Right lobe of liver (tissue), 6 donors: ENCODE measurements at places on chromosomes 4 and X. TPM values are rescaled to one million over a fixed set of nuclear protein-coding genes. Genes with fewer than 3 reads are reported as not detected.

MAGED4B gene
- total RNA-seq, result 0.12 TPM

- H3K36me3 ChIP-seq, result no peaks in the 10 kb centered on the region
- no peaks in the 10 kb centered on the region for H3K27me3 ChIP-seq
- no peak overlapping the region for H3K27ac ChIP-seq
- no peaks in the 10 kb centered on the region for H3K4me1 ChIP-seq
Observed at GRCh38 chr4:157896726-157897125, 276.1 kb downstream of the GASK1B start.

DNA sequence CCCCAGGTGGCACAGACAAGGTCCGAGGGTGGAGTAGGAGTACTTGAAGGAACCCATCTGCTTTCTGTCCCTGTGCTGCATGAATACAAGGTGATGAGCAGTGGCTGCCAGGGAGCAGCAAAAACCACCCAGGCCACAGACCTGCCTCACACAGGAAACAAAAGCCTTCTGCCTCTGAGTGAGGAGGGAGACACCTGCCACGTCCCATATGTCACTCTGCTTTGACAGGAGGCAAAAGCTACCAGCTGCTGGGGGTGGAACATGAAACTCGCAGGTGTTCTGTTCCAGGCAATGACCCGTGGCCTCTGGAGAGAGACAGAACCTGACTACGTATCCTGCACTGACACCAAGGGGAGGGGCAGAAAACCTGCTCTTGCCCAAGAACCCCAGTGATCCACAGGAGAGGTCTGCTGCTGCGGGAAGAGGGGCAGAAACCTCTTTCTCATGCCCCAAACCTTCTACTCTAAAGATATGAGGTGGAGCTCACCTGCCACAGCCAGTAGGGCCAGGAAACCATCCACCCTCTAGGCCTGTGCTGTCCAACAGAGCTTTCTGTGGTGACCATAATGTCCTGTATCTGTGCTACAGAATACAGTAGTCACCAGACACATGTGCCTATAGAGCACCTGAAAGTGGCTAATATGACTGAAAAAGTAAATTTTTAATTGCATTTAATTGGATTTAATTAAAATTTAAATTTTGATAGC, 172.9 kb downstream of the PRDM5 start:
- no peaks in the 10 kb centered on the region for H3K4me1 ChIP-seq
- no peaks in the 10 kb centered on the region for H3K27me3 ChIP-seq
- H3K4me3 ChIP-seq, result no peak overlapping the region
- DNase-seq, result no peak
- H3K27ac ChIP-seq, result no peak overlapping the region

DNA sequence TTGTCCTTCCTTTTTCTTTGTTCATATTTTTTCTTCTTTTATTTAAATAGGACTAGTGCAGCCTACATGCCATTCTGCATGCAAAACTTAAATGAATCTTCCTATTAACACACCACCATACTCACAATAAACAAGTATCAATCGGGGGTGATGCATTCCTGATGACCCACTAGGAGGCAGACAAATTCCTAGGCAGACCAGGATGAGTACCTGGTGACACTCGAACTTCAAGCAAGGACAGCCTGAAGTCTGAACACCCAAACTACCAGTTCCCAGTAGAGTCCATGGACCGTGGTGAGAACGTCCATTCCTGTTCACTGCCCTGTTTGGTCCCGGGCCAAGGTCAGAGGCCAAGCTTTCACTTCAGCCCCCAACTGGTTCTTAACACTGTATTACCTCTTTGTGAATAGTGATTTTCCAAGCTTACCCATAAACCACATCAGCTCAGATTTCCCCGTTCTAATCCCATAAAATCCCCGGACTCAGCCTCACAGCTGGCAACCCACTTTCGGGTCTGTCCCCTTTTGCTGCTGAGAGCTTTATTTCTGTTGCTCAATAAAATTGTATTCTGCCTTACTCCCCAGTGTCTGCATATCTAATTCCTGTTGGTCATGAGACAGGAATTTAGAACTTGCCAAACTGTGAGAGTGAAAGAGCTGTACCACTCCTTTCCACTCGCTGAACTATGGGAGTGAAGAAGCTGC, 1286.6 kb downstream of the FSTL5 start:
- H3K4me1 ChIP-seq, result no peaks in the 10 kb centered on the region
- H3K36me3 ChIP-seq, result no peaks in the 10 kb centered on the region
- no peaks in the 10 kb centered on the region for H3K27me3 ChIP-seq
- H3K4me3 ChIP-seq, result no peak overlapping the region
- H3K27ac ChIP-seq, result no peak overlapping the region

GRCh38 chrX:100994352-100995281, 25.1 kb downstream of the ARL13A start:
- no peaks in the 10 kb centered on the region for H3K27me3 ChIP-seq
- H3K27ac ChIP-seq, result no peak overlapping the region
- no peaks in the 10 kb centered on the region for H3K4me1 ChIP-seq
- DNase-seq, result no peak
- H3K4me3 ChIP-seq, result no peak overlapping the region
- H3K36me3 ChIP-seq, result no peaks in the 10 kb centered on the region

- DNase-seq, result no peak
- no peaks in the 10 kb centered on the region for H3K36me3 ChIP-seq
- no peak overlapping the region for H3K4me3 ChIP-seq
- H3K27ac ChIP-seq, result no peak overlapping the region
- H3K27me3 ChIP-seq, result no peaks in the 10 kb centered on the region
Observed at GRCh38 chr4:151668689-151669402, 92.0 kb downstream of the GATB start.

- no peaks in the 10 kb centered on the region for H3K27me3 ChIP-seq
- H3K36me3 ChIP-seq, result no peaks in the 10 kb centered on the region
- no peak overlapping the region for H3K27ac ChIP-seq
Observed at GRCh38 chr4:186840222-186840701, 116.6 kb upstream of the FAT1 start.

DNA sequence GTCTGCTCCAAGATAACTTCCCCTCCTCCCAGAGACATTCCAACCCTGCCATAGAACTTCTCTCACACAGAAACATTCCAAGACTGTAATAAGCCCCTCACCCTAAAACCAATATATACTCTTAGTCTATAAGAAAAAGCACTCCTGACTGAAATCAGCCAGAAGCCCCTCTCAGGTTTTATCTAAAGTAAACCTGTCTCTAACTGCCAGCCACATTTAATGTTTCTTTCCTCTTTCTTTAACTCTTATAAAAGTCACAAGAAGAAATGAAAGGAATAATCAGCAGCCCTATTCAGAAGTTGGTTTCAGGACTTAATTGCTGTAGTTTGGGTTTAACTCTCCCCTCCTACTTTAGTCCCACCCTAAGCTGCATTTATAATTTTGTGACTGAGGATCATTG, 165.0 kb upstream of the ZCCHC13 start:
- no peak overlapping the region for H3K27ac ChIP-seq
- peaks cover 5% of the 10 kb centered on the region for H3K27me3 ChIP-seq
- no peaks in the 10 kb centered on the region for H3K36me3 ChIP-seq
- no peak overlapping the region for H3K4me3 ChIP-seq
- DNase-seq, result no peak
